Jurkat, Clone E6-1 (cell line): ENCODE measurements at places on chromosomes 11 and 22.

DNA sequence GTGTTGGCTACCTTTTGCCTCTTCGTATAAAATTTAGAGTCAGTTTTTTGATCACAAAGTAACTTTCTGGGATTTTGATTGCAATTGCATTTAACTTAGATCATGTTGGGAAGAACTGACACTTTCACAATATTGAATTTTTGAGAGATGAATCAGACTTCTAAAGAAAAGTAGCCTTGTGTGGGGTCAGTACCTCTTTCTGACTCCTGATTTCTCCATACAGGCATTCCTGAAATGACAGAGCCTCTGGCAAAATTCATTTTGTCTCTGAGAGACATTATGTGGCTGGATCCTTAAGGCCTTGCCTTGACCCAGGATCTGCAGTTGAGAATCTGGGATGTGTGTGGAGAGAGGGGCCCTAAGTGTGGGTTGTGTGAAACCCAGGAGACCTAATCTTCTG lies 37.8 kb downstream of the PPFIBP2 start:
- no peak for DNase-seq

DNA sequence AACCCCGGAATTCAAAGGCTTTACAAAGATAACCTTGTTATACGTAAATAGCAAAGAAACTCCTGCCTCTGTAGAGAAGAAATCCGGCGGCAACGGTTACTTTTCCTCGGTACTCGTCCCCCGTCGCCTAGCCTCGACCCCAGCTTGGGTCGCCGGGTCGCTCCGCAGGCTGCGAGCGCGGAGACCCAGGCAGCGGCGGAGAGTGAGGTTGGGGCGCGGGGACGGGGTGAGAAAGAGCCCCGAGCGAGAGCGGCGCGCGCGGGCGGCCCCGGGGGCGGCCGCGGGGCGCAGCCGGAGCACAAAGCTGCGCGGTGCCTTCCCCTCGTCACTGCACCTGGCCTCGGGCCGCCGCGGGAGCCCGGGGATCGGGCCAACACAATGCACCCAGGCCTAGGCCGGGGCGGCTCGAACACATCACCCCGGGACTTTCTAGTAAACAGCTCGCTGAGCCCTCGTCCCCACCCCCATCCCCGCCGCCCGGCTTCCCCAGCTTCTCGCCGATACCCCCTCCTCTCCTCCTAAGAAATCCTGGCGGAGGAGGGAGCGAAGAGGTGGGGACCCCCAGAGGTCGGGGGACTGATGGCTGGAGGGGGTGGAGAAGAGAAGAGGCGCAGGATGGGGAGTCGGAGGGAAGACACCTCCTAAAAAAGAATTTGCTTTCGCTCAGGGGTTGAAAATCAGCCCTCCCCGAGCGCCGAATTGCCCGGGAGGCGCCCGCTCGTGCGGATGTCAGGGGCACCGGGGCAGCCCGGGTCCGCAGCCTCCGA lies 845 bp downstream of the MPPED2 start:
- no peak for DNase-seq

DNA sequence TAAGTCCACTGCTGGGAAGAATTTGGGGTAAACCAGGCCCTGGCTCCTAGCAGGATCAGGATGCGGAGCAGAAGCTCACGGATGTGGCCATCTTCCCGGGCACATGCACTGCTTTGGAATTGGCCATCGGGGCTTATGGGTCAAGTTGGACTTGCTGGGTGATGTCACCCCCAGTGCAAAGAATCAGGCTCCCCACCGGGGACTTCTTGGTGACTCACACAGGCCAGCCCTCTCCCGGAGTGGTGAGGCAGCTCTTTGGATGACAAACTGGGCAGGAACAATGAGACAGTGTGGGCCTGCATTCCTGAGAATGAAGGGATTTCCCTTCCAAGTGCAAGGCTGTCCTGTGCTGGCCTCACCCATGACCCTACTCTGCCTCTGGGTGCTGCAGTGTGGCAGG lies 128.8 kb upstream of the ANO1 start:
- DNase-seq, result no peak

DNA sequence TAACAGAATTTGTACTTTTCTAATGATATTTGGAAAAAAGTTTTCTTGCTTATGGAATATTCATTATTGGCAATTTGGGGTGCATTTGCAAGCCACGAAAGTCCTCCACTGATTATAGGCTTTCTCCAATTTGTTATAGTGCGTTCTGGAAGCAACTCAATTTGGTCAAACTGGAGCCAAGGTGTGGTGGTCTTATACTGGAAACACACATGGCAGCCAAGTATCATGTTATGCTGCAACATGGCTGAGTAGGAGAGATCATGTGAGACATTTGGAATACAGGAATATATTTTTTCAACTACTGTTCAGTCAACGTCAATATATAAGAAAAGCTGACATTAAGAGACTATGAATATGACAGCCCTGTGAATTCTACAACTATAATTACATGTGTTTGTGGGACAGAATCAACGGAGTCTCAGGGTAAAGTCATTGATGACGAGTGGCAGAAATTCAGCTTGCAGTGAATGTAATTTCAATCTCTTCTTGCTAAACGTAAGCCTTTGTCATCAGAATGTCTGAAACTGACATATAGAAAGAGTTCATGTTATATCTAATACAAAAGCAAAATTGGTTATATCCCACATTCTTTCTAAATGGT lies 83.8 kb upstream of the FIBIN start:
- no peak for DNase-seq

GRCh38 chr11:62688491-62688890 lies 839 bp downstream of the LRRN4CL start:
- no peak for DNase-seq

DNA sequence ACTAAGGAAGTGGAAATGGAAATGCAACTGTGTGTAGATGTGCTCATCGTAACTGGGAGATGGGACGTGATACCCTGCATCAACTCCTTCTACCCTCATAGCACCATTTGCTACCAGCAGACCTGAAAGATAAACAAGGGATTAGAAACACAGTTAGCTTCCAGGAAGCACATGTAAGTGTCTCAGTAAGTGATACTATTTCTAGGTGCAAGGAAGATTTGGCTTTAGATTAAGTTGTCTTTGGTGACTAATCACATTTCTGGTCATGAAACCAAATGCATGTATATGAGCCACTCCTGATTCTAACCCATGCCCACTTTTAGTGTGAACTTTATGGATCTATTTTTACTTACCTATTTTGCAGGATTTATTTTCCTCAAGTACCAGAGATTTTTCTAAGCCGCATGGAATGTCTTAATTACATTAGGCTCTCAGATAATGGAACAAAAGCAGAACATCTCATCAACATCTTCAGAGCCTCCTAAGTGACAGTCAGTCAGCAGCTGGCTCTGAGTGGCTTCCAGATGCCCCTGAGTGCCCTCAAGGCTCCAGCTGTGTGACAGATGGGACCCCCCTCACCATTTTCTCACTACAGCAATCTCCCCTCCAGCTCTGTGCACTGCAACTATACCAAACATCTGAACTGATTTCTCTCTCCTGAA lies 21.2 kb downstream of the SLC5A12 start:
- DNase-seq, result no peak

DNA sequence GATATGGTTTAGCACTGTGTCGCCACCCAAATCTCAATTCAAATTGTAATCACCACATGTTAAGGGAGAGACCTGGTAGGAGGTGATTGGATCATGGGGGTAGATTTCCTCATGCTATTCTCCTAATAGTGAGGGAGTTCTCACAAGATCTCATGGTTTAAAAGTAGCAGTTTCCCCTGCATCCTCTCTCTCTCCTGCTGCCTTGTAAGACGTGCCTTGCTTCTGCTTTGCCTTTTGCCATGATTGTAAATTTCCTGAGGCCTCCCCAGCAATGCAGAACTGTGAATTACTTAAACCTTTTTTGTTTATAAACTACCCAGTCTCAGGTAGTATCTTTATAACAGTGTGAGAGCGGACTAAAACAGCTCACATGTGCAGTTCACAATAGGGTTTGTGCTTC lies 1668.7 kb upstream of the RAG2 start:
- no peak for DNase-seq

- DNase-seq, result no peak
Measured at GRCh38 chr11:45812581-45813548, 7.9 kb downstream of the SLC35C1 start.

DNA sequence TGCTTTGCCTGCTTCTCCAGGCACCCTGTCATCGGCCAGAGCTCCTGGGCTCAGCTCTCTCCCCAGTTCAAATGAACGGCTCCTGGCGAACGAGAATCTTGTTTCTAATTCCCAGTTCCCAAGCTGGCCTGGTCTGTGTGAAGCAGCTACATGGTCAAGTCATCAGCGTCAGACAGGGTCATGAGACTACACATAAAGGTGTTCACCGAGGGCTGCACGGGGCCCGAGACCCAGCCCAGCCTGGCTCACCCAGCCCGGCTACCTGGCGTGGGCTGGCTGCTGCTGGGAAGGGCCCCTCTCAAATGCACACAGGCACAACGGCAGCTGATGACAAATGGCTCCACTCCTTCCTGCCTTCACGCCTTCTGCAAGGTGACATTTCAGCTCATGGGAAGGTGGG lies 14.6 kb upstream of the CELSR1 start:
- no peak for DNase-seq

- no peak for DNase-seq
Measured at GRCh38 chr11:25860677-25861450, 471.1 kb upstream of the ANO3 start.
